Activated naive CD8-positive, alpha-beta T cell treated with anti-CD3 and anti-CD28 coated beads, Interleukin-2, amount 50 U/mL, for 24 hours (primary cell): ENCODE measurements at places on chromosomes 7 and 10.

DNA sequence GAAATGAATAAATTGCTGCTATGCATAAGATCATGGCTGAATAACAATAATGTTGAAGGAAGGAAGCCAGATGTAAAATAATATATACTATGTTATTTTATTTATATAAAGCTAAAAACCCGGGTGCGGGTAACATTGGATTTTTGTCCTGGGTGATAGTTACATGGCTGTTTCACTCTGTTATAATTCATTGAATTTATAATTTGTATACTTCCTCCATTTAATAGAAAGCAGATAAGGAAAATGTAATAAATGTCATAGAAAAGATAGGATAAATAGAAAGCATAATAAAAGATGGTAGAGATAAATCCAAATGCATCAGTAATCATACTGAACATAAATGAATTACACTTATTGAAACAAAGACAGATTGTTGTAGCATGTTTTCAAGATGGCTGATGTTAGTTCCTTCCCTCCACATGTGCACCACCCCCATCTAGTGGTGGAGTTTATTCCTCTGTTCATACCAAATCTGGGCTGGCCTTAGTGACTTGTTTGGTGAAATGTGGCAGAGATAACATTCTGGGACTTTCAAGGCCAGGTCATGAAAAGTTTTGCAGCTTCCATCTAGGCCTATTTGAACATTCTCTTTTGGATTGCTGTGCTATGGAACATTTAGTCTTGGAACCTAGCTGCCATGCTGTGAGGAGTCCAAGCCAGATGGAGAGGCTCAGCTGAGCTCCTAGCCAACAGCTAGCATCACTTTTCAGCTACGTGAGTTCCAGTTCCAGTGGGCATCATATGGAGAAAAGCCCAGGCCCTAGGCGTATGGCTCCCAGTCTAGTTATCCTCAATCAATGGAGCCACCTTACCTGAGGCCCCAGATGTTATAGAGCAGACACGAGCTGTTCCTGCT, 46.9 kb downstream of the AHCYL2 start:
- peak; percentile 64 for DNase-seq

DNA sequence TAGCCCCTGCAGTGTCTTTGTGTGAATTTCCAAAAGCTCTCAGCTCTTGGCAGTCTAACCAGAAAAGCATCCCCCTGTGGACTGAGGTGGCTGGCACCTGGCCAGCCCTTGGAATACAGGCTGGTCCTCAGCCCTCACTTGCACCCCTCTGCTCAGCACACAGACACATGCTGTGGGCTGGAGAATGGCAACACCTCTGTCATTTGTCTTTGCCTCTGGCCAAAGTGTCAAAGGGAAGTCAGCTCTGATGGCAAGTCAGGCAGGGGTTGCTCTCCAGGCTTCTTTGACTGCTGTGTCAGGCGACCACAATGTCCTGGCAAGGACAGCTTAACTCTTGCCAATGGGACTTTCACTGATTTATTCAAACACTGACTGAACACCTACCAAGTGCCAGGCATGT, 724.8 kb downstream of the INHBA start:
- no peak for DNase-seq

DNA sequence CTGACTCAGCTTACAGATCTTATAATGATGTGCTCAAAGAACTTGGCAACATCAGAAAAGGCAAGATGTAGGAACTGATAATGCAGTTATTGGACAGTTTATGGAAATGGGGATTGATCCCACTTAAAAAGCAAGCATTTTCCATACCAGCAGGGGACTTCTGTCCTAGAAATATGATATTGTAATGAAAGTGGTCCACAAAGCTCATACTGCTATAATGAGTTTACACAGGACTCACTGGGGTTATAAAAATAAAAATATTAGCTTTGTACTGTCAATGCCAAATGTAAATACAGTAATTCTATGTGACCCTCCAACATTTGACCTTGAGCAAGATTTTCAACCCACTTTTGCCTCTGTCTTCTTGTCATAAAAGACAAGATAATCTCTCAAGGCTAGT, 145.5 kb upstream of the SEM1 start:
- no peak for DNase-seq

DNA sequence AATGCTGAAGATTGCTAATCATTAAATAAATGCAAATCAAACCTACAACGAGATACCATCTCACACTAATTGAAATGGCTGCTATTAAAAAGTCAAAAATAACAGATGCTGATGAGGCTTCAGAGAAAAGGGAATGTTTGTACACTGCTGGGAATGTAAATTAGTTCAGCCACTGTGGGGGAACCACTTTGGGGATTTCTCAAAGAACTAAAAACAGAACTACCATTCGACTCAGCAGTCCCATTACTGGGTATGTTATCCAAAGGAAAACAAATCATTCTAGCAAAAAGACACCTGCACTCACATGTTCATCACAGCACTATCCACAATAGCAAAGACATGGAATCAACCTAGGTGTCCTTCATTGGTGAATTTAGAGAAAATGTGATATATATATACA, 379.0 kb upstream of the CNTNAP2 start:
- DNase-seq, result no peak

- DNase-seq, result no peak
These were observed 50.6 kb upstream of the AGBL3 start for GRCh38 chr7:134935701-134936100.

DNA sequence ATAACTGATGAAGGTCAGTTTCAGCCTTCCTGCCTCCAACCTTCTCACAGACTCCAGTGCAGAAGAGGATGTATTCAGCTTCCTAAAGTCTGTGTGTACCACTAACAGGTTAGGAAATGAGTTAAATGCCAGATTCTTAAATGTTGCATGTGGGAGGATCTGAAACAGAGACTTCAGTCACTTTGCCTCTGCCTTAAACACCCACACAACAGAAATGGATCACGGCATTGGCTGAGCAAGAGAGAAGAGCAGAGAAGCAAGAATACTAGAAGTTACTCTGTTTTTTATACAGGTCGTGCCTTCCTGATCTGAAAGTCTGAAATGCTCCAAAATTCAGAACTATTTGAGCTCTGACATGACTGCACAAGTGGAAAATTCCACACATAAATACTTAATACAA, 98.9 kb upstream of the ARHGAP21 start:
- peak; percentile 11 for DNase-seq
